Prostate gland (tissue), 2 donors: ENCODE measurements at places on chromosomes 13 and 19.

DNA sequence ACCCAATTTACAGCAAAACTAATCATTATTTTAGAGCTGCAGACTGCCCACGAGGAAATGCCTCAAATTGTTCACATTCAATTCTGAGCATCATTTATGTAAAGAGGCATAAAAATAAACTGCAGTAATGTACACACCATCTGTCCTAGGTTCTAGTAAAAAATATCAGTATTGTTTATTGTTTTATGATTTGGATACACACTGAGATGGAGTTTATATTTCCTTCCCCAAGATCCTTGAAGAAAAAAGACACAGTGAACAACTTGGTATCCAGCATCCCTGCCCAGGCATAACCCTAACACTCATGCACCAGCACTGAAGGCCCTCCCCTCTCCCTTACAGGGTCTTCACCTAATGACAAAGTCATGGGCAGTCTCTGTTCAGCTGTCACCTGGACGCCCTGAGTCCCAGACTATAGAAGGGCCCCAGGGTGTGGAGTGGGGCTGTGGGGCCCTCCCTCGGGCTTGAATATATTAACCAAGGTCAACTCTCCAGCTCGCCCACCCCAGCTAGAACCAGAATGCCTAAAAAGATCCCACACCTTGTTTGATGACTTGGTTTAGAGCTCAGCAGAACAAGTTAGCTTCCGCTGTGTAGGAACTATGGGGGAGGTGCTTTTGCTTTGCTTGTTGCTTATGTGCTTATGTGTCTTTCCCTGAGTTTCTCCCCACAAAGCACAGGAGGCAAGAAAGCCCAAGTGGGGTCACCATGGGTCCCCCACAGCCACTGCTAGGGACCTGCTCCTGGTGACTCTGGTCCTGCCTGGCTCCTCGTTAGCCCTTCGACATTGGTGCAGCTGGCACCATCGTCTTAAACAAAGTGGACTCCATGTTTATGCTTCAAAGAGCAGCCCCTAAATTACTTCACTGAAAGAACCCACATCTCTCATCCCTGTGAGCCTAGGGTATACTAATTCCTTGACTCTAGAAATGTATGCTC, 111.1 kb downstream of the COL4A1 start:
- no peak for DNase-seq

DNA sequence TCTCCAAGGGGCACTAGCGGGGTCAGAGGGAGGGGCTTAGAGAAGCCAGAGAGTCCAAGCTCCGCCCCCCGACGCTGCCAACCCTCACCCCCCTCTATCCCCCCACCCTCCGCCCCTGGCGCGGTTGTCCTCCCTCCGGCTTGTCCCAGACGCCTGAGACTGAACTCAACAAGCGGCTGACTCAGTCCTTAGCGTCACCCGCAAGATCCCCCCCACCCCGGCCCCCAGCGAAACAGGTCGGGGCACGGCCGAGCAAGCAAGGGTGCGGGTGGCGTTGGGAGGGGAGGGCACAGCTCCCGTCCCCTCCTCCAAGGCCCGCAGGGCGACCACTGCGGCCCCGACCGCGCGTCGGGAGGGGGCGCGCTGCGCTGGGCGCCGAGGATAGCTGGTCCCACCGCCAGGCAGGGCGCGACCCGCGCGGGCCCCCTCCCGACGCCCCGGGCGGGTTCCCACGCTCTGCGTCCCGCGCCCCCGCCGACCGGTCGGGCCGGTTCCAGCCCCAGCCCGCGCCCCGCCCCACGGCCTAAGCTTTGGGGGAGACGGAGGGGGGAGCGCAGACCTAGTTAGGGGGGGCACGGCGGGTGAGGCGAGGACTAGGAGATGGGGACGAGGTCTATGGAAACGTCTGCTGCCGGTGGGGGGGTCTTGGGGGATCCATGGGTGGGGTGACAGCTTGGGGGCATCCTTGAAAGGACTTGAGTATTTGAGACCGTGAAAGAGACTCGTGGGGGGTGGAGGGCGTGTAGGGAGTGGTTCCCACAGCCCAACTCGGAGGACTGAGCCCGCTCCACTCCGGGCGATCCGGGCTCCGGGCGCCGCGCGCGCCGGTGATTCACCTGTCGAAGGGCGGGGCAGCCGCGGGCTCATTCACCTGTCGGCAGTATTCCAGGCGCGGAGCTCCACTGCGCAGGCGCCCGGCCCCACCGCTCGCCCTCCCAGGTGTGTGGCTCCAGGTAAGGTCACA, 5.1 kb downstream of the NOTCH3 start:
- DNase-seq = peak; percentile 90

DNA sequence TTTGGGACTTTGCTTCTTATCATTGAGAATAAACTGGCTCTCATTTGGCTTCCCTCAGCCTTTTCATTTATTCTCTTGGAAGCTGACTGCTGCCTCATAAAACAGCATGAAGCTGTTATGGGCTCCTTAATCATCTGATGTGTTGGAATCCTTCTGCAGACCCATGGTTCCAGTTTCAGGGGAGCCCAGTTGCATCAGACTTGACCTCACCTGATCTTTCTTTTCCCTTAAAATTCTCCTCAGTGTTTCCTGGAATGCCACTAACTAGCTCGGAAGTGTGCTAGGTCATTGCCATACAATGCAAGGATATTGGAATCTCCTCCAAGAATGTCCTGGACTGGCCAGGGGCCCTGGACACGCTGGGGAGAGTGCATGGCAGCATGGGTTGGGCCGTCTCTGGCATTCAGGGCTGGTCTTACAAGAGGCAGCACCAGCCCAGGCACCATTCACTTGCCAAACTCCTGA, 158.7 kb downstream of the FLT1 start:
- no peak for DNase-seq

DNA sequence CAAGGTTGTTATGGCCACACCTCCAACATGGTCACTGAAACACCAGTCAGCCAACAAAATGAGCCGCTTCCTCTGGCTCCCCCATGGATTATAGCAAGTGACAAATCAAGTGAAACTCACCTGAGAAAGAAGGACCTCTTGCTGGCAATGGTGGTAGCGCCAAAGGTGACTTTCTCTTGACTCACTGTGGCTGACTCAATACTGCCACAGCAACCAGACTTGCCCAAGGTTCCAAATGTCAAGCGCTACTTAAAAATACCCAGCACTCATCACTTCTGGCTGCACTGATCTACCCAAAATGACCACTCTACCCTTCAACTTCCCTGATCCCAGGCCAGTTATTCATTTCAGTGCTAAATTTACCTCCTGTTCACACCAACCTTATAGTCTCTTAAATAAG, 495.5 kb downstream of the FOXO1 start:
- no peak for DNase-seq

- no peak for DNase-seq
Observed at GRCh38 chr19:56423985-56424353, 19.8 kb downstream of the ZNF583 start.

DNA sequence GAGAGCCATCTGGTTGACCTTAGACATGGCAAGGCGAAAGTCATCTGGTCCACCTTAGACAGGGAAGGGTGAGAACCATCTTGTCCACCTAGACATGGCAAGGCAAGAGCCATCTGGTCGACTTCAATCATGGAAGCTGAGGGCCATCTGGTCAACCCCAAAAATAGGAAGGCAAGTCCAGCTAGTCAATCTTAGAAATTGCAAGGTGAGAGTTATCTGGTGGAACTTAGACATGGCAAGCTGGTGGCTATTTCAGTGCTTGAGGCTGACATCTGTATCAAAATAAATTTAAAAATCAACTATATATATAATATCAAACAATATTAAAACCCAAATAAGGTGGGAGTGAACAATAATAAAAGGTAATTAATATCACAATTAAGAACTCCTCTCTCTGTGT, 83.9 kb downstream of the ZNF726 start:
- no peak for DNase-seq

- DNase-seq = no peak
Observed at GRCh38 chr13:71285700-71286099, 581.3 kb downstream of the DACH1 start.

DNA sequence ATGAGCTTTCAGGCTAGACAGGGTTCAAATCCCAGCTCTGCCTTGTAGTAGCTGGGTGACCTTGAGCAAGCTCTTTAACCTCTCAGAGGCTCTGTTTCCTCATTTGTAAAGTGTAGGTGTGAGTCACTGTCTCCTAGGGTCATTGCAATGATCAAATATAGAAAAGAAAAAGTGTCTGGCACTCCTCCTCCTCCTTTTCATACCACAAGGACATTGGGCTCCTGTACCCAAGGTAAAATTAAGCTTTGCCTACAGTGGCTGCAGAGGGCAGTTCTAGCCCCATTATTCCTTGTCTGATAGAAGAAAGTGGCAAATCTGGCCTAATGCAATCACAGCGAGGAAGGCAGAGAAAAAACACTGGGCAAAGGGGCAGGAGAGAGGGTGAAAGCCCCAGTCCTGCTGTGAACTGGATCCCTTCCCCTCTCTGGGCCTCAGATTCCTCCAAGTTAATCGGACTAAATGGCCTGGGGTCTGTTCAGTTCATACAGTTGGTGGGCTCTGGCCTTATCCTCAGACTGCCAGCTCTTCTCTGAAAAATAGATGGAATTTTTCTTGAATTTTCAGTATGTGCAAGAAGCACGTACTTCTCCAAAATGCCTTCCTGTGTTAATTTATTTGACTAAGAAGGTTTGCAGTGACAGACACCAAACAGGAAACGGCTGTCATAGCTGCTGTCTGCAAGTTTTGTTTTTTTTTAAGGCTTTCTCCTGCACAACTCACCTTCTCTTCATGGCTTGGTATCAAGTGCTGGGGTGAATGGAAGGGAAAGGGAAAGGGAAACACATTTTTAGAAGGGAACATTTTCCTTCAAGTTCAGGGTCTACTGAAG, 35.3 kb downstream of the RGCC start:
- DNase-seq = no peak

DNA sequence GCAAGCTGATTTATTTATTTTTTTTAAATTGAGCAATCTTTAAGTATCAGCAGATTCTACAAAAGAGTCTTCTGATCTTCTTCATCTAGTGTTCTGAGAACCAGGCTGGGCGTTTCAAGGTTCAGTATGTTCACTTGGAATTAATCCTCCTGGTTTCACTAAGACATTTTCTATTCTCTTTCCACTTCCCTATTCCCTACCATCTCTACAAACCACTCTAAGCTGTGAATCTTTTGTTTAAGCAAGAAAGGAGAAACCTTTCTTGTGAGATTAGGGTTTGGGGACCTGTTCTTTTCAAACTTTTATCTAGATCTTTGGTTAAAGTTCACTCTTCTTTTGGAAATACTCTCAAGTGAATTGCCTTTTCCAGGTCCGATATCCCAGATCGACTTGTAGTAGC, 59.3 kb downstream of the URI1 start:
- no peak for DNase-seq
